ENCODE measurements at places on chromosomes 11 and 22.

GRCh38 chr11:70141486-70142220 lies 61.4 kb upstream of the FADD start:
- no peak for DNase-seq

DNA sequence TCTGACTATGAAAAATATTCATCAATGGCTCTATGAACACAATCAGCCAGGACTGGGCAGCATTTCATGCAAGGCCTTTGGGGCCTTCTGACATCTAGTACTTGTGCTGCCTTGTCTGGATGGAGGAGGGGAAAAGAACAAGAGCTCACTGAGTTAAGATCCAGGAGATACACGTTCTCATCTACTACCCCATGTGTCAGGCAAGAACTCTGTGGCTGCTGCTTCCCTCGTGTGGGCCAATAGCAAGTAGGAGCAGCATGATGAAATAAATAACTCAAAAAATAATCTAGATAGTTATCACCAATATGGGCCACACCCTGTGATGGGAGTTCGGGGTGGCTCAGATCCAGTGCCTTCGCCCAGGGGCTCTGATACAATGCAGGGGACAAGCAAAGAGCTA lies 7.3 kb downstream of the KCNE3 start:
- no peak for DNase-seq

DNA sequence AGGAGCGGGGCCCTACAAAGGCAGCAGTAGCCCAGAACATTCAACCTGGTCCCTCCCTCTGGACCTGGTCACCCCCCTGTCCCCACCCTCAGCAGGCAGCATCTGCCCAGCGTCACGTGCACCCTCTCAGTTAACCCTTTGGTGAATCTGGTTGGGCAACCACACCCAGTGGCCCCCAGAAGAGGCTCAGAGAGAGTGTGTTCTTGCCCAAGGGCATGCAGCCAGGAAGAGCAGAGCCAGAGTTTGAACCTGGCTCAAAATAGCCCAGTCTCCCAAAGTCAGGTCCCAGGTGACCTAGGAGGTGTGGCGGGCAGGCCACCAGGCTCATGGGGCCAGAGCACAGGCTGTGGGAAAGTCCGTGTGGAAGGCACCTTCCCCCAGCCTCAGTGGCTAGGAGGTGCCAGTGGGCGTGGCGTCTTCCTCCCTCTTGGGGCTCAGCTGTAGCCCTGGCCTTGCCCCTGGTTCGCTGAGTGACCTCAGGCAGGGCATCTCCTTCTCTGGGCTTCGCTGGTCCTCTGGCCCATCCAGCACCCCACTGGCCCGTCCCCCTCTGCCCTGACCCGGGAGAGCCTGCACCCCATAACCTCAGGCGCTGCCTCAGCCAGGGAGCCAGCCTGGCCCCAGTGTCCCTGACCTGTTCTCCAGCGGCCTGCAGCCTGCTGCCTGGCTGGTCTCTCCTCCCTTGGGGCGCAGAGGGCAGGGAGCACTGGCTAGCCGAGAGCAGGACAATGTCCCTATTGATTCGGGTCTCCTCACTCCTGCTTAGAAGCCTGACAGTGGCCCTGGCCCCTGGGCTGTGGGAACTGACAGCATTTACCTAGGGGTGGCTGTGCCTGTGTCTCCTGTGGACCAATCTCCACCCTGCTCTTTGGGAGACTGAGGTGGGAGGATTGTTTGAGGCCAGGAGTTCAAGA lies 7.0 kb downstream of the ALDH3B1 start:
- DNase-seq = no peak

GRCh38 chr11:2400762-2401435 lies 349 bp downstream of the TSSC4 start:
- no peak for DNase-seq

Data from NCI-H187 (cell line).